ENCODE measurements at places on chromosomes 16 and 17.

DNA sequence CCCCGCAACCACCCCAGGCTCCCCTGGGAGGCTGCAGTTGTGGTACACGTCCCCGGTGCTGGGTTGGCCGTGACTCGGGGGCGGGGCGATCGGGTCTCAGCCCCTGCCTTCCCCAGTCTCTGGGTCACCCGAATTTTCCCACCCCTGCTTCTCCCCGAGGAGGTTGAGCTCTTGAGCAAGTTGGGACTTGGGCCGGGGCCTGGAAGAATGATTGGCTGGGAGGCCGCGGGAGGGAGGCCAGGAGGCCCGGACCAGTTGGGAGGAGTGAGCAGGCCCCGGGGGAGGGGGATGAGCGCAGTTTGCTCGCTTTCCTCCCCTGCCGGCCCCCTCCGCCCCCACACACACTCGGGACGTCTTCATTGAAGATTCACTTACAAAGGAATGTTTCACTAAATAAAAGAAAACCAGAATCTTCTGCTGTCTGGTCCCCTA lies 4.5 kb upstream of the HEXIM1 start:
- peak; percentile 89 for DNase-seq

GRCh38 chr16:785563-786535 lies 2.3 kb downstream of the RPUSD1 start:
- peak; percentile 75 for DNase-seq

DNA sequence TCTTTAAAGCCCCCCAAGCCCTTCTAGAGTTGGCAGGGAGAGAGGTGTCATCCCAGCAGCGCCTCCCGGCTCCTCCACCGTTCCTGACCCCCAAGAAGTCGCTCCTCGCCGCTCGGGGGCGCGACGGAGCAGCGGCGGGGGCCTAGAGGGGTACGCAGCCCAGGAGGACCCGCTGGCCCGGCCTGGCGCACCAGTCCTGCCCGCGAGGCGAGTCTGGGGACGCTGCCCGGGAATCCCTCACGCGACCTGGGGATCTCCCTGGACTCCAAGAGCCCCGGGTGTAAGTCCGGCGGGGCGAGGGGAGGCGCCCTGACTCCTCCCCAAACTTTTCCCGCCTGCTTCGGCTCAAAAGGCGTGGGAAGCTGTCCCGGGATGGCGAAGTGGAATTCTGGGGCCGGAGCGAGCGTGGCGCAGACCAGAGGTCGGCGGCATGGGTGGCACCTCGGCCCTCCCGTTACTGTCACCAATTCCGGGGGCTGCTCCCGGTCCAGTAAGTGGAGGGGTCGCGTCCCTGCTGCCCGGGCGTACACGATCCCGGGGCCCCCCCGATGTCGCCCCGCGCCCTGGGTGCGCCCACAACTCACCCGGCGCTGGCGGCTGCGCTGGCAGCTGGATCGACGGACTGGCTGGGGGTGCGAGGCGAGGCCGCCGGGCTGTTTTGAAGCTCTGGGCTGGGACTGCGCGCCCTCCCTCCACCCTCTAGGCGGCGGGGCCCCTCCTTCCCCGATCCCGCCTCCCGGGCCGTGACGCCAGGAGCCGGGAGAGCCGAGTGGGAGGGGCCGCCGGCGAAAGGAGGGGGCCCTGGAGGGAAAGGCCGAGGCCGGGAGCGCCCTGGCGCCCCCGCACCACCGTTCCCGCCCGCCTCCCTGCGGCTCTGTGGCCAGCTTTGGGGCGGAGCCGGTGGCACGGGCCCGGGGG lies at the start of gene EMP2:
EMP2 (minus strand) TSS at position 634 of the 918 bp plus-strand sequence. CDS start 32,981 bp downstream, outside the sequence.
- DNase-seq, result peak; percentile 85

GRCh38 chr17:72545766-72546165 lies 424.9 kb downstream of the SOX9 start:
- no peak for DNase-seq

- DNase-seq, result no peak
Observed at GRCh38 chr16:19913340-19913645, 28.6 kb upstream of the GPRC5B start.

DNA sequence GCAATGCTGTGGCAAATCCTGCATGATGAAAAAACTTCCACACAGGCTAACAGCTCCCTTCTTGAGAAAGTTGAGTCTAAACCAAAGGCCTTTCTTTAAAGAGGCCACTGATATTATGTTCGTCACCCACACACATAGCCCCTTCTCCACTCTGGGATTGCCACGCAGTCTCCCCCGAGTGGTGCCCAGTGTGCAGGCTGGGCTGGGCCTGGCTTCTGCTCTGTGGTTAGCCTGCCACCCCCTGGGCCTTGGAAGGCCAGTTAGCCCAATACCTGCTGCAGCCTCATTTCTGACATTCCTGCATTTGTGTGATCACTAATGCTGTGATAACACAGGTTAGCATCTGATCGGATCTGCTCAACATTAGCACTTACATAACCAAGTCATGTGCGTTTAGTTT lies 44.8 kb downstream of the CDH3 start:
- no peak for DNase-seq

DNA sequence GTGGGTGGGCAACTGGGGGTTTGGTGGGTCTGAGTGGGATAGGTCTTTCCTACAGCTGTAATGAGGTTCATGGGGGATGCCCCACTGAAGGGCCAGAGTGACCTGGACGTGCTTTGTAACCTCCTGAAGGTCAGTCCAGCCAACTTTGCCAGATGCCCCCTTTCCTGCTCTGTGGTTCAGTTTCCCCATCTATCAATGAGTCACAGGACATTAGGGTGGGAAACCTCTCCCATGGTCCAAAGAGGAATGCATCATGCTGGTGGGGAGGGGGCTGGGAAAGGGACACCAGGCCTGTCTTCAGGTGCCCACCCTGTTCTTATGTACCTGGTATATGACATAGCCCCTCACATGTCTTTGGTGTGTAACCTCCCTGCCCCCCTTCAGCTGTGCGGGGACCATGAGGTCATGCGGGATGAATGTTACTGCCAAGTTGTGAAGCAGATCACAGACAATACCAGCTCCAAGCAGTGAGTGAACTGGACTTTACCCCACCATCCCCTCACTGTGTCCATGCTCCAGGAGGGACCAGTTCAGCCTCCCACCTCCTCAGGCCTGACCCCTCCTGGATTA lies 24.0 kb upstream of the ALKBH5 start:
- no peak for DNase-seq

GRCh38 chr16:58499615-58500351 lies at the start of gene NDRG4:
TSS of gene NDRG4 (plus strand) at chr16:58500143. CDS start at chr16:58500249, 106 bp downstream.
- DNase-seq, result no peak

DNA sequence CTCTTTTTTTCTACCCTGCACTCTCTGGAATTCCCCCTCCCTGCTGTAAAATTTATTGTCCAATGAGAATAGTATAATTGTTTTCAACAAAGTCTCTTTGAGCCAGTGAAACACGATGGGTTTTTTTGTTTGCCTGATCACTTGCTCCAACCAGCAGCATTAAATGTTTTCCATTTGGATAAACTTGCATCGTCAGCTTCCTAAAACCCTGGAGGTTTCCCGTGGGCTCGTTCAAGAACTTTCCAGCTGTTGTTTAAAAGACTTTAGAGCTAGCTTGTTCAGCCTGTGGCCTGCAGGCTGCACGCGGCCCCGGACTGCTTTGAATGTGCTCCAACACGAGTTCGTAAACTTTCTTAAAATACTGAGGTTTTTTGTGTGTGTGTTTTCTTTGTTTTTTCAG lies 14.9 kb downstream of the NAGPA start:
- DNase-seq, result no peak

DNA sequence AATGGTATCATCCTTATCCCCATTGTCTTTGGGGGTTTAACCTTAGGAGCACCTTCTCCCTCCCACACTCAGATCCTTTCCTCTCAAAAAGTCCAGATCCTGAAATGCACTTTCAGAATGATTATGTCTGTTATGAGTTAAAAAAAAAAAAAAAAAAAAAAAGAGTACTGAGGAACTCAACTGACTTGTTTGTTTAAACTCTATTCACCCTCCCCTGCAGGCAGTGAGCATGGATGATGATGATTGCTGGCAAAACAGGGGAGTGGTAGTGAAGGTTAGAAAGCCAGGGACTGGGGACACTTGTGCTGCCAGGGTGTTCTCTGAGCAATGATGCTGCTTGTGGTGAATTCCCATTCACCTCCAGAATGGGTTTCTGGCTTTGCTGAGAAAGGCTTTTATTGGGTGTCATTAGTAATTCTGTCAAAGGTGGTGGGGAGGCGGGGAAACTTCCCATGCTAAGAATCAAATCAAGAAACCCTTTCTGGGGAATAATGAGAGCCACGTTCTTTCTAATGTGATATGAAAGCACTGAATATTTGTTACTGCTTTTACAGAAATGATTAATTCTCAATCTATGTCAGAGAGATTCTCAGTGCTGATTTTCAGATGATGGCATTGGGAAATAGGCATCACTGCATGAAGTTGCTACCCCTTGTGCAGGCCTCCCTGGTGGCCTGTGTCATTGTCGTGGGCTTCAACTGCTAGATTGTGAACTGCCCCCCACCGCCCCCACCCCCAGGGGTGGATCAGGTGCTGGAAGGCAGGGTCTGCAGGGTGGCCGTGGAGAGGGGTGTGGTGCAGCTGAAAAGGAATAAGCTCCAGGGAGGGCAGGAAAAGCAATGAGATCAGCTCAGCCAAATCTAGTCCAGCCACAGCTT lies 14.1 kb downstream of the CCL4 start:
- DNase-seq, result no peak

- no peak for DNase-seq
Observed at GRCh38 chr17:75059369-75060345, 12.6 kb downstream of the KCTD2 start.

DNA sequence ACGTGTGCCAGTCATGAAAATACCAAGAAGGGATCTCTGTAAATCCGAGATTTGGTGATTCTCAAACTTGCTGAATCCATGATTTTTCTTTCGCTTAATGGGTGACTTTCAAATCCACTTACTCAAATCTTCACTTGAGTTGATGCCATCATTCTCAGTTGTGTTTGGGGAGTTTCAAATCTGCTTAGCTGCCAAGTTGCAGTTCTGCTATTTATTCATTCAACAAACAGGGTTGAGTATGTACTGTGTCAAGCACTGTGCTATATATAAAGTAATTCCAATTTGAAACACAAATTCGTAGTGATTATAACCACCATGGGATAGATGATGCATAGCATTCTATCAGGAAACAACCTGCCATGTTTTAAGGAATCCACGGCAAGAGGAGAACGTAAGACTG lies 394.3 kb downstream of the CDH13 start:
- DNase-seq, result no peak

- DNase-seq, result no peak
Observed at GRCh38 chr16:51591480-51591879, 440.4 kb upstream of the SALL1 start.

GRCh38 chr16:9518581-9518980 lies 427.1 kb downstream of the HAPSTR1 start:
- no peak for DNase-seq

GRCh38 chr16:55042556-55043432 lies 112.1 kb downstream of the IRX5 start:
- DNase-seq, result no peak

GRCh38 chr16:27841061-27841801 lies 222.3 kb downstream of the GSG1L start:
- no peak for DNase-seq

GRCh38 chr16:30523768-30524574 lies 2.4 kb downstream of the ZNF768 start:
- DNase-seq, result no peak
